ENCODE measurements at places on chromosomes 13 and 19. TPM values are rescaled to one million over a fixed set of nuclear protein-coding genes. Genes with fewer than 3 reads are reported as not detected.

The DIRAS1 gene
- 5.9 TPM for total RNA-seq

The MATK gene
- not detected for total RNA-seq

GRCh38 chr13:102045731-102046130 lies 356.1 kb downstream of the FGF14 start:
- H3K27me3 ChIP-seq = no peaks in the 10 kb centered on the region
- no peak overlapping the region for H3K4me3 ChIP-seq
- no peak for DNase-seq
- H3K27ac ChIP-seq = no peak overlapping the region

DNA sequence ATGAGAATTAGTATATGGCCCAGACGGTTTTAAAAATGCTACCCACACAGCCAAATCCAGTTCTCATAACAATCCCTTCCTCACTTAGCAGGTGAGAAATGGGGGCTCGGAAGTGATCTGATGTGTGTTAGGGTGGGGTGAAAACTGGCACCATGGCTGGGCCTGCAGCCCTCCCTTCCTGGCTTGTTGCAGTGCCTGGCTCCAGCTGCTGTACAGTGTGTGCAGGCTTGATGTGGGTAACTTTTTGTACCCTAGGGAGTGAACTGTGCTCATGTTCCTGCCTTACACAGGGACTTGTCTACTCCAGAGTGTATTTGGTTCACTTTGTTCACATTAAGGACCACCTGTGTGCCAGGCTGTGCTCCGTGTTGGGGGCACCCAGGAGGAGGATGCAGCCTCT lies 177.2 kb downstream of the LMO7 start:
- no peak overlapping the region for H3K27ac ChIP-seq
- no peak overlapping the region for H3K4me3 ChIP-seq
- no peak for DNase-seq
- H3K27me3 ChIP-seq = no peaks in the 10 kb centered on the region
- H3K4me1 ChIP-seq = no peaks in the 10 kb centered on the region

DNA sequence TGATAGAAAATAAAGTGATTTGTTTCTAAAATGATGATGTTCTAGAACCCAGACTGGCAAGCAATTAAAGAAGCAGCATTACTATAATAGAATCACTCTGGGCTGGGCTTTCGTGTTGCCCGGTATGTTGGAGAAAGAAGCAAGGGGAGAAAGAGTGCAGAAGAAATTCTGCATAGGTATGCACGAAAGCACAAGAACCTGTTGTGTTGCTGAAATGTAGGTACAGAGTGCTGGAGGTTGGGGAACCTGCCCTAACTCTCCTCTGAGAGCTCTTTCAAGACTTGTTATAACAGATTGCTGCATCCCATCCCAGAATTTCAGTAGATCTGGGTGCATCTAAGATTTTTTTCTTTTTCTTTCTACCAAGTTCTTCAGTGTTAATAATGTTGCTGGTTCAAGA lies 95.7 kb upstream of the DACH1 start:
- no peak overlapping the region for H3K4me3 ChIP-seq
- H3K4me1 ChIP-seq = peaks cover 1% of the 10 kb centered on the region
- no peak for DNase-seq

Measured in astrocyte (in vitro differentiated cells and primary cell).